ENCODE measurements at places on chromosomes 12 and 14.

GRCh38 chr14:19974844-19975243, 547 bp upstream of the OR4K15 start:
- DNase-seq: no peak

GRCh38 chr14:72699443-72699842, 194.5 kb downstream of the DPF3 start:
- DNase-seq: no peak

GRCh38 chr12:106004289-106004688, 134.5 kb downstream of the NUAK1 start:
- DNase-seq: no peak

GRCh38 chr12:13316587-13317246, 120.2 kb downstream of the EMP1 start:
- DNase-seq: peak; percentile 32

- DNase-seq: peak; percentile 35
Measured at GRCh38 chr12:93315907-93316622, 61.7 kb upstream of the NUDT4 start.

GRCh38 chr12:119809023-119809422, 68.1 kb downstream of the CIT start:
- no peak for DNase-seq

GRCh38 chr12:107973950-107974349, 155.1 kb upstream of the WSCD2 start:
- no peak for DNase-seq

DNA sequence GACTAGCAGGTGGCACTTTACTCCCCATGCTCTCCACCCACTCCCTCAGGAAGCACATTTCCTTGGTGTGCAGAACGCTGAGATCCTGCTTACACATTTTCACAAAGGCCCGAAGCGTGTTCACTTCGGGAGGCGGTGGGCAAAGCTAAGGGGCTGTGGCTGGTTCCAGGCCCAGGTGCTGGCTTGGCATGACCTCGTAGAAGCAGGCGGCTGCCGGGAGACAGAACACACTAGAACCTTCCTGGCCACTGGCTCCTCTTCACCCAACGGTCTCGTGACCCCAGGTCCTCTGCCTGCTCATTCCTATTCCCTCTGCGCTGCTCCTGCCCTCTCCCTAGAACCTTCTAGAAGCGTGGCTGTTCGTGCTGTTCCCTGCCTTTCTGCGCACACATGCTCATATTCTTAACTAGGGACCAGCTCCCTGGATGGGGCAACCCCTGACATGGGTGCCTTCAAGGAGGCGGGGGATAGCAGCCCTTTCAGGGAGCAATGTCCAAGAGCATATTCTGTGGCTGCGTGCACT, 43.3 kb downstream of the ATP23 start:
- no peak for DNase-seq

DNA sequence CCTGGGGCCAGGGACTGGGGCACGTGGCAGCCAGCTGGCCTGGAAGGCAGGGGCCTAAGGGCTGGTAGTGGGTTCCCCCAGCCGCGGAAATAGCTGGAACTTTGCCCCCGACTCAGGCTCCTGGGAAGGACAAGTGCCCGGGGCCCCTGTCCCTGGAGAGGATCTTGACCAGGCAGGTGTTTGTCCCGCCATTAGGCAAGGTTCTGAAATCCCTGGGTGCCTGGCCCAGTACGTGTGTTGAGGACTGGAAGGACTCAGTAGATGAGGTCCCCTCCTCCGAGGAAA, 94.2 kb downstream of the B4GALNT3 start:
- no peak for DNase-seq

- DNase-seq: peak; percentile 92
Measured at GRCh38 chr12:3604748-3605586, 114.0 kb downstream of the PRMT8 start.

DNA sequence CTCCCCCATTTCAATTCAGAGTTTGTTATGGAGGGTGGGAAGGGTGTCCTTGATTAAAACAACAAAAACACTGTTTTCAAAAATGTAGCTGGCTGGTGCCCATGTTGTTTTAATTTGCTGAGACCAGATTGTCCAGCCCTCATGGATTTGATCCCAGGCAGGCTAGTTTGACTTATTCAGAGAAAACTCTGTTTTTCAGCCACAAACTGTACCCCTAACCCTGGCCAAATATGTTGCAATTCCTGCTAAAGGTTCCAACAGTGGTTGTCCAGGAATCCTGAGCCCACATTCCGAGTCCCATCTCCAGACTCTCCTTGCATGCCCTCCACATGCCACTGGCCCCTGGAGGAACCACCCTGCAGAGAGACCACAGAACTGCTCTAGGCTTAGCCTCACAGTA, 36.0 kb downstream of the MAP1LC3B2 start:
- DNase-seq: no peak

DNA sequence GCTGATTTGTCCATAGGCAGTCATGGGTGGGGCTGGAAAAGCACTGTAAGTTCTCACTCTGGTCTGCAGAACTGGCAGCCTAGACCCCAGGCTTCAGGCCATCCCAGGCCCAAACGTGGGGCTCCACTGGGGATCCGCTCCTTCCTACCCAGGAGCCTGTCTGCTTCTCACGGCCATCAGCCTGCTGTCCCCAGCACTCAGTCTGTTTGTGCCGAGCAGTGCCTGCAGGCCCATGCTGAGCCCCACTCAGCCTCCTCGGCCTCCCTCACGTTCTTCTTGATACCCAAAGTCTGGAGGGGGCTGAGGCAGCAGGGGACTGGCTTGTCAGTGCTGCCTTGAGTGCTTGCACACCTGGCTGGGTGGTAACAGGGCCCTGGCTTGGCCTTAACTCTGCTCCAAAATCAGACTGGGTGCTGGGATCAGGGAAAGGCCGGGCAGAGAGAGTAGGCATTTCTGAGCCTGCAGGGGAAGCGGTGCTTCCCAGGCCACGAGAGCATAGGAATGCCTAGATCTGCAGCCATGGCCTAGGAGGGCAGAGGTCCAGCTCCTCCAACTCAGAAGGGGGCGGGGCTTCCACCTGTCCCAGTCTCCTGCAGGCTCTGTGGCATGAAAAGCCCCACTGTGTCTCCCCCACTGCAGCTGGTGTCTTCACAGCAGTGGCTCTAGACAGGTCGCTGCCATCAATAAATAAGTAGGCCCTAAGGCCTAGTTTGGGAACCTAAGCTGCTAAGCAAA, 772.4 kb upstream of the FBXO33 start:
- DNase-seq: no peak

Data from DMS53 (cell line).